ENCODE measurements at places on chromosomes 3 and 15.

GRCh38 chr3:10998542-10998941, 6.0 kb downstream of the SLC6A1 start:
- H3K4me3 ChIP-seq: no peak overlapping the region
- DNase-seq: no peak
- H3K4me1 ChIP-seq: no peaks in the 10 kb centered on the region
- no peak overlapping the region for H3K27ac ChIP-seq

GRCh38 chr15:91445695-91446228, 345.7 kb downstream of the SV2B start:
- DNase-seq: no peak
- H3K27me3 ChIP-seq: no peaks in the 10 kb centered on the region
- H3K4me1 ChIP-seq: no peaks in the 10 kb centered on the region
- no peaks in the 10 kb centered on the region for H3K36me3 ChIP-seq

DNA sequence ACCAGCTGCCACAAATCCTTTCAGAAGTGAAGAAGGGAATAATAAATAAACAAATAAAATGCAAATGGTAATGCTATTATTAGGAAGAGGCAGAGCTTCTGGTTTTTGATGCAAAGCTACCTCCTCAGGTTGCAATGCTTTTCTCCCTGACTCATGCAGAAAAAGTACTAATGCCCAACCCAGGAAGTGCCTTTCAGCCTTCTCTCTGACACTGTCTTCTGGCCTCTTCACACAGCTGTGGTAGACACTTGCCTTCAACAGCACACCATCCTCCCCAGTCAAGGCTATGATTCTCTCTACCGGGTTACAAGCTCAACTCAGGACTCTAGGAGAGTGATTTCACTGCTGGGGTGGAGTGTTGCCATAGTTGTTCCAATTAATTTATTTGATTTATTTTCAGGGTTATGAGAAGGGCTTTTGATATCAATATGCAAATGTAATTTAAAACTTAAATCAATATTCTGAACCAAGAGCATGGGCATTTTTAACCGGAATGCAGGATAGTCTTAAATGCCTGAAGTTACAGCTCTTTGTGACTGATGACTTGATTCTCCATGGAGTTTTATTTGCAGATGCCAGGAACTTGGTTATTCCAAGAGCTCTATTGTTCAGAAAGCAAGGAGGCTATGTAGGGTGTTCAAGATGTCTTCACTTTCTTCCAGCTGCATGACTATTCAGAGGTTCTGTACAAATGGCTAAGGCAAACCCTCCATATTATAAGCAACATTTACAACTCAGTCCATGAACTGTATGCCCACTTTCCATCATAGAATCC, 27.1 kb upstream of the GALNT15 start:
- H3K4me1 ChIP-seq: peaks cover 3% of the 10 kb centered on the region
- H3K36me3 ChIP-seq: no peaks in the 10 kb centered on the region
- no peak overlapping the region for H3K27ac ChIP-seq
- H3K27me3 ChIP-seq: no peaks in the 10 kb centered on the region

- no peak overlapping the region for H3K27ac ChIP-seq
- no peak for DNase-seq
- H3K4me3 ChIP-seq: no peak overlapping the region
- H3K4me1 ChIP-seq: no peaks in the 10 kb centered on the region
- H3K27me3 ChIP-seq: no peaks in the 10 kb centered on the region
- H3K36me3 ChIP-seq: no peaks in the 10 kb centered on the region
Measured at GRCh38 chr3:182487611-182488010, 305.7 kb upstream of the ATP11B start.

DNA sequence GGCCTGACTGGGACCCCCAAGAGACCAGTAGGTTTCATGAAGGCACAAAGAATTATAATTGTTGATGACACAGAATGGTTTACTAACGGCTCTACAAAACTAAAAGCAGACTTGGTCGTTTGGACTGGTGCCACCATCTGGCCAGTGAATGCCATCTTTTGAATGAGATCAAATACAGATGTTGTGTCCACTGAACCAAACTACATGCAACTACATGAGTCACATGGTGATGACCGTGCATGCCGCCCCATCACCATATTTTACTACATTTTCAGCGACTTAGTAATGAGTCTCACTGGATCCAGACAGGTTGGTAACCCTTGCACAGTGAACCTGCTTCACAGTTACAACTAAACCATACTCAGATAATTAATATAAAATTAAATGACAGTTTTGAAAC, 803.3 kb downstream of the DIPK2A start:
- no peak overlapping the region for H3K4me3 ChIP-seq
- H3K36me3 ChIP-seq: no peaks in the 10 kb centered on the region
- no peak overlapping the region for H3K27ac ChIP-seq

DNA sequence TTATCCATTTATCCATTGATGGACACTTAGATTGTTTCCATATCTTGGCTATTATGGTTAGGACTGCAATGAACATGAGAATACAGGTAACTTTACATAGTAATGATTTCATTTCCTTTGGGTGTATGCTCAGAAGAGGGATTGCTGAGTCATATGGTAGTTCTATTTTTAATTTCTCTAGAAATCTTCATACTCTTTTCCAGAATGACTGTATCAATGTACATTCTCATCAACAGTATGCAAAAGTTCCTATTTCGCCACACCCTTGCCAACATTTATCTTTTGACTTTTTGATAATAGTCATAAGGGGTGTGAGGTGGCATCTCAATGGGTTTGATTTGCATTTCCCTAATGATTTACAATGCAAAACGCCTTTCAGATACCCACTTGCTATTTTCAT, 6.2 kb upstream of the NIPA1 start:
- no peaks in the 10 kb centered on the region for H3K36me3 ChIP-seq
- H3K4me3 ChIP-seq: no peak overlapping the region
- no peaks in the 10 kb centered on the region for H3K27me3 ChIP-seq

Data from astrocyte (in vitro differentiated cells and primary cell).